ENCODE measurements at places on chromosomes 7 and 10. TPM values are rescaled to one million over a fixed set of nuclear protein-coding genes. Genes with fewer than 3 reads are reported as not detected.

CCDC3 gene
- polyA plus RNA-seq: 1.6 TPM

GNGT1 gene
- polyA plus RNA-seq: not detected

ANXA8 gene
- not detected for polyA plus RNA-seq

C10orf53 gene
- polyA plus RNA-seq: 5.7 TPM

LRIT1 gene
- polyA plus RNA-seq: not detected

PNLIPRP1 gene
- polyA plus RNA-seq: not detected

PRSS2 gene
- polyA plus RNA-seq: not detected

CHCHD1 gene
- 107 TPM for polyA plus RNA-seq

VWA2 gene
- polyA plus RNA-seq: not detected

SLIT1 gene
- 13.6 TPM for polyA plus RNA-seq

Measured in Purkinje cell (primary cell).